ENCODE measurements at places on chromosomes 1 and 21.

- no peak for DNase-seq
Observed at GRCh38 chr1:202107321-202107761, 15.4 kb upstream of the GPR37L1 start.

- DNase-seq: no peak
Observed at GRCh38 chr1:7198664-7199063, 413.4 kb downstream of the CAMTA1 start.

DNA sequence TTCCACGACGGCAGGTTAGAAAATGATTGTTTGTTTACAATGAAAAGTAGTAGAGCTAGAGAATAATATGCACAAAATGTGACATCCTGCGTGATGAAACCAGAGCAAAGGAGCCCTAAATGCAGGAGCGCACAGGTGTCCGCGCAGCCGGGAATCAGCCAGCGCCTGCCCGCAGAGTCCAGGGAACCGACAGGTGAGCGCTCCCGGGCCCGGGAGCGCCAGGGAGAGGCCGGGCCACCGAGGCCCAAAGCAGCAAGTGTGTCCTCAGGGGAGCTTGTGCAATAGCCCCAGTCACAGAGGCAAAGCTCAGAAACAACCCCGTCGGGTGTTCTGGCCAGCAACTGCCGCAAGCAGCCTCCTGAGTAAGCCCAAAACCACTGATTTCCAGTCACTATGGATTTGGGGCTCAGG lies 789 bp upstream of the GALE start:
- DNase-seq: no peak

- peak; percentile 3 for DNase-seq
Observed at GRCh38 chr1:53350853-53351767, 23.2 kb upstream of the LRP8 start.

DNA sequence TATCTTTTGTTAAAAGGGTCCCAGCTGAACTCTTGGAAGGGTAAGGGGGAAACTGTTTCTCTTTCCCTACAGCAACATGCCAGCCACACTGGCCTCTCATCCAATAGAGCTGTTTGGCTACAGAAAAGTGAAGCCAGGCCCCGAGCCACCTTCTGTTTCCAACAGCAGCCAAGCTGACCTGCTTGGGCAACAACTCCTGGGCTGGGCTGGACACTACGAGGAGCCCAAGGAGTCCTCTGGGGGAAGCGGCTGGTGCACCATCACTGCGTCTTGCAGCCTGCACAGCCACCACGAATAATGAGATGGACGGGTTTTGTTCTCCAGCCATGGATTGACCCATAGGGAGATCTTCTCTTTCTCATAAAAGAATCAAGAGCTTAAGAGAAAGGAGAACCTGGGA lies 624.9 kb downstream of the NPHP4 start:
- DNase-seq: no peak

GRCh38 chr21:37861561-37861960 lies 54.7 kb downstream of the KCNJ6 start:
- DNase-seq: no peak

- DNase-seq: peak; percentile 41
Observed at GRCh38 chr1:119286587-119287181, 81.9 kb upstream of the HAO2 start.

DNA sequence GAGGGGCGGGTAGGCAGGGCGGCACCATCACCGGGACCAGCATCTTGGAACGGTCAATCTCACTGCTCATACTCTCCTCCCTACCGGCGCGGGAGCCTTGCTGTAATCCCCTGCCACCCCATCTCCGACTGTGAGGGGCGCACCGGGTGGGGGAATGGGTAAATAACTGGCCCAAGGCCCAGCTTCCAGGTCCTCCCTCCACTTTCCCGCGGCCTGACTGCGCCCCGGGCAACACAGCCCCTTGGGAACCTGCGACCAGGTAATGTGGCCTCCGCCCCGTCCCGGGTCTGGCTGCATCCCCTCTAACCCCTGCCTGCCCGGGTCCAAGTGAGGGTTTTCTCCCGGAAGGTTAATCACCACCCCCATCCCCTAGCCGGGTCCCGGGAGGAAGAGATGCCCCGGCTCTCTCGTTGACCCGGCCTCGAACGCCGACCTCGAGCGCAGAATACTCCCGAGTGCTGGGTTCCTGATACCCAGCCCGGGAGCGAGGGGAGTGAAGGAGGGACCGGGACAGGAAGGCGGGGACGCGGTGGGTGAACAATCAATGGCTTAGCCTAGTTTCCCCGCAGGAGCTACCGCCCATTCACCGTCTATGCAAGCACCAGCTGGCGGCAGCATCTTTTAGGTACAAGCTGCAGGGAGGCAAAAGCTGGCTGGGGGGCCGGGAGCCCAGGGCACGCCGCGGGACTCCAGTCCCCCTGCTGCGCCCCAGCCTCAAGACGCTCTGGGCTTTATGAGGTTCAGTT lies 5.9 kb upstream of the LHX9 start:
- DNase-seq: peak; percentile 54

DNA sequence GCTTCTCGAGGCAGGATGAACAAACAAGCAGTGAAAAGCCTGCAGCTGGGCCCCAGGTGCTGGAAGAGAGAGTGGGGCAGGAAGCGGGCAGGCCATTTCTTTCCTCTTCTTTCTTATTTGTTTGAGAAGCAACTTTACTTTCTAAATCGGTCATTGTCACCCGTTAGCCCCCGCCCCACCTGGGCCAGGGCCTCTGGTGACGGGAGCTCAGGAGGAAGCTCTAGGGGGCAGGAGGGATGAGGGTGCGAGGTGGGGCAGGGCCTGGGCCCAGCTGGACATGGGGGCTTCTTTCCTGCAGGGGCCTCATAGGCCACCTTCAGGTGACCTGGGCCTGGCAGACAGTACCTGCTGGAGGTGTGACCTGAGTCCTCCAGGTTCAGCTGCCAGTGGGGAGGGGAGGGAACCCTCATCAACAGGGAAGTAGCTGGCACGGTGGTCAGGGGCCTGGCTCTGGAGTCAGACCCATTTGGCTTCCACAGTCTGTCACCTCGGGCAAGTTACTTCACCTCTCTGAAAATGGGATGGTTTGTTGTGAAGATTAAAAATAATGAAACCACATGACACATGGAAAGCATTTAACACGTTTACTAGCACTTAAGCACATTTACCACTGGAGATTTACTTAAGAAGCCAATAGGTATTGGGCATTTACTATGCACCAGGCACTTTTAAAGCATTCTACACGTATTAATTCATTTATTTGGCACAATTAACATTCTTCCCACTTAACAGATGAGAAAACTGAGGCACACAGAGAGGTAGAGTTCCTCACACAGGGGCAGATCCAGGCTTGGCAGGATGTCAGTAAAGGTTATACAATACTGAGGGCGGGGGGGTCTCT lies 54.1 kb upstream of the ID3 start:
- DNase-seq: peak; percentile 64

GRCh38 chr1:99768524-99769245 lies 2.2 kb upstream of the FRRS1 start:
- no peak for DNase-seq

DNA sequence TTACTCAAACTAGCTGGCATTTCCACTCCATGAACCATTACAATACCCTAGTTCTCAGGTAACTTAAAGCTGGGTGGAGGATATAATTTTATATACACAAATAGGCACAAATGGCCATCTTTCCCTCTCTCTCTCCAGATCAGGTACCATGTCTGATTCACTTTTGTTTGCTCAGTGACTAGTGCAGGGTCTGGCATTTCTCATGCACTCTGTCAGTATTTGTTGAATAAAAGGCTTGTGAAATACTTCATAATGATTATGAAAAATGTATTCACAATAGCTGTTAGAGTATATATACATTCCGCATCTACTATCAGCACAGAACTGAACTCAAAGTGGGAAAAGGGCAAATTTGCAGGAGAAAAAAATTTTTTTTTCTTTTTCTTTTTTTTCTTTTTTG lies 510.2 kb upstream of the USP24 start:
- DNase-seq: no peak

DNA sequence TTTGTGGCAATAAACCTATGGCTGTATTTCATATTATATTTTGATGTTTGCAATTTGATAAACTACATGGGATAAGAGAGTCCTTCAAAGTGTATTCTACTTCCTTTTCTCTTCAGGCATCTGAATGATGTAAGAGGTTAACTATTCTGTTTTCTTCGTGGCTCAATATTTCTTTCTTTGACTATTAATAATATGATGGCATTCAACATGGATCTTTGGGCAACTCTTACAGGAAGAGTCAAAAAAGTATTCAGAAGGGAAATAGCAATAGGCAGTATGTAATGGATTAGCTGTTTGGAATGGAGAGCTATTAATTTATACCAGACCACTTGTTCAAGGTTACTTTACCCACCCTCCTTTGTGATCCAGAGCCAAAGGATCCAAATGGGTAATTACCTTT lies 74.4 kb downstream of the HMCN1 start:
- no peak for DNase-seq

DNA sequence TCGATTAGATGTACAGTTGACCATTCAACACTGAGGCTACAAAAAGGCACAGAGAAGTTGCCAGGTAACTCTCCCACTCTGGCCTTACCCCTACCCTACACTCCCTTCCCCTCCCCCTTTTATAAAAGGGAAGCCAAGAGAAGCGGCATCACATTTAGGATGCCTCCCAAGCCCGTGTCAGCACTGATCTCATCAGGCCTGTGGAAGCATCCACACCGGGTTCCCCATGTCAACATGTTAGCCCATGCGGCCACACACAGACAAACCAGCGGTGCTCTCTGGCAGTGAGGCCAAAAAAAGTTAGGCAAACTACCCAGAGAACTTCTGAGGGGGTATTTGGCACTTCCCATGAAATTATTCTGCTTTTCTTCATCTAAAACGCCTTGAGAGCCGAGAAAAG lies 29.9 kb downstream of the BCAR3 start:
- no peak for DNase-seq

DNA sequence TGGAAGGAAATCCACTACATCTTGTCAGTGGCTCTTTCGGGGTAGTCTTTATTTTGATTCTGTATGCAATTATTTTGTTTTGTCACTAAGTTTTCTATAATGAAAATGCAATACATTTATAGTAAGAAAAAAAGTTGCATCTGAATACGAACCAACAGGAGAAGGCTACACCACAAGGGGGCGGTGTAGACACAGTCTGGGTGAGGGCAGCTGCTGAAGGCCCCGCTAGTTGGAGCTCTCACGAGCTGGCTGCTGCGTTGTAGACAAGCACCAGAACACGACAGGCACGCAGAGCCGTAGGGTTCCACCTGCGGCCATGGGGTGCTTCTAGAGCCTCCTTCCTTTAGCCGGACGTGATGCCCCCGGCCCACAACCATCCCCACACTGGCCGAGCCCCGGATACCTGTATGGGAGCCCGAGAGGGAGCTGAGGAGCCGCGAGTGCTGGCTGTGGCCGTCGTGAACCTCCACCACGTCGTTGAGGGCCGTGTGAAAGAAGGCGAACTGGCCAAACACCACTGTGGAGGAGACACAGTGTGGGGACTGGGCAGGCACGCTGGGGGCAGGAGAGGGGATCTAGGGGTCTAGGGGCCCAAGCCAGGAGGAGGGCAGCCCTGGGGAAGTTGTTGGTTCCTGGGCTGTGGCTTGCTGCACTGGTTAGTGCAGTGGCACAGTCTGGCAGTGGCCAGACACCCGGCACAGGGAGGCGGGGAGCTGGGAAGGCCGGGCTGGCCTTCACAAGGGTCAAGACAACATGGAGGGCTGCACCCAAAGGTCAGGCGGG lies 160.8 kb downstream of the ZSCAN20 start:
- peak; percentile 90 for DNase-seq

- peak; percentile 37 for DNase-seq
Observed at GRCh38 chr1:42680921-42681683, 1.1 kb upstream of the YBX1 start.

All from activated T-cell treated with anti-CD3 and anti-CD28 coated beads, Interleukin-2, amount 50 U/mL, for 48 hours (primary cell).